Ascending aorta (tissue), 2 donors: ENCODE measurements at places on chromosomes 11 and 22.

DNA sequence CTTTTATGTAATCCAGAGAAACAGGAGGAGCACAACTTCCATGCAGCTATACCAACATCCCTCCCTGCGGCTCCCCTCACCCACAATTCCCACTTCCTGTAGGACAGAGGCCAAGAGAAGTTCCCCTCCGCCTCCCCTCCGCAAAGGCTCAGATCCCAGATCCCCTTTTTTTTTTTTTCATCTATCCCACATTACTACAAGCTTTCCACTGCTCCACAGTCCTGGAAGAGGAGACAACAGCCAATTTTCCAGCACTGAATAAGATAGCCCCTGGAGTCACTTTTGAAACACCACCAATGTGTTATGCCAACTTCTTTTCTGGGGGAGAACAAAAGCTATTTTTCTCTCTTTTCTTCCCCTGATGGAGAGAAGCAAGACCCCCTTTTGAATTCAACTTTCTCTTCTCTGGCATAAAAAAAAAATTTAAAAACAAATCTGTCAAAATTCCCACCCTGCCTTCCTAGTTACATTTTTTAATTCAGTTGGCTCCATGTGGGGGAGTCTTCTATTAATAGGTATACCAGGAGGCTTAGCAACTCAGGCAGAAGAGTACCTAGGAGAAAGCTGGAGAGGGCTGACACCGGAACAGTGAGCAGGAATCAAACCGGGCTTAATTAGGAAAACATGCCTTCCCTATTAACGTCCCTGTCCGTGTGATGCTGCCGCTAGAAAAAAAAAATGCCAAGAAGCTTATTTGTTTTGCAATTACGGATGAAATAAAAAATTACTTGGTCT is 543.4 kb downstream of the BUD13 start:
- no peaks in the 10 kb centered on the region for H3K27me3 ChIP-seq
- H3K4me1 ChIP-seq: no peaks in the 10 kb centered on the region
- H3K27ac ChIP-seq: no peak overlapping the region
- H3K4me3 ChIP-seq: no peak overlapping the region
- H3K36me3 ChIP-seq: no peaks in the 10 kb centered on the region

DNA sequence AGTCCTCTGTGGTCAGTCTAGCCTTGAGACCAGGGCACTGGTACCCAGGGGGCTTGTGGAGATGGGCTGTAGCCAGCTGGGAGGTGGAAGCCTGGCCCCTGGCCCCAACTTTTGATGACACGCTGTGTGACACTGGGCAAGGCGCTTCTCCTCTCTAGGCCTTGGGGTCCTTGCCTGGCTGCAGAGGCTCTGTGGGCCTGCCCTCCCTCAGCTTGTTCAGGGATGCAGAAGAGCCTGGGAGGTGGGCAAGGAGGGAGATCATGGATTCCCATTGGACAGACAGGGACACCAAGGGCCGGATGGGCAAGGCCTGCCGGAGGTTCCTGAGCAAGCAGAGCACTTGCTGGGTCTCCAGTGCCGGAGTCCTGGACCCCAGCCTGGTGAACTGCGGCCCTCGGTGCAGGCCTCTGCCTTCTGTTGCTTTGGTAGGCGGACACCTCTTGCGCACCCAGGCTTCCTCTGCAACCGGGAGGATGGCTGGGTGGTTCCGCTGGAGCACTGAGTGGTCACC is 1.3 kb upstream of the PPP2R5B start:
- H3K27me3 ChIP-seq: no peaks in the 10 kb centered on the region
- H3K36me3 ChIP-seq: no peaks in the 10 kb centered on the region
- DNase-seq: peak; percentile 64
- no peak overlapping the region for H3K4me3 ChIP-seq

DNA sequence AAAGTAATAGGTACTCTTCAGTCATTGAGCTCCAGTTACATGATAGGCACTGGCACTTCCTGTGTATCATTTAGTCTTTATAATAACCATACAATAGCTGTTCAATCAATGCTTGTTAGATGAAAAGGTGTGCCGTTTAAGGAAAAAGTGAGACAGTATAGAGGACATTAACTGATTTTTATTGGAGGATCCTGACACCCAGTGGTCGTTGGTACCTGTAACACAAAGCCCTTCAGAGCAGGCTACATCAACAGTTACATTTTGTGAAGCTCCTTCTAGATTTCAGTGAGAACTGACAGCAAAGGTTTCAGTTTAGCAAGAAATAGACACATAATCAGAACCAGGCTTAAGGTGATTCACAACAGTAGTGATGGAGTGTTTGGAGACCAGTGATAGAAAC is 44.2 kb downstream of the CCDC81 start:
- no peaks in the 10 kb centered on the region for H3K4me1 ChIP-seq
- H3K27ac ChIP-seq: no peak overlapping the region
- H3K36me3 ChIP-seq: peaks cover 2% of the 10 kb centered on the region
- H3K4me3 ChIP-seq: no peak overlapping the region
- no peaks in the 10 kb centered on the region for H3K27me3 ChIP-seq
- DNase-seq: no peak

DNA sequence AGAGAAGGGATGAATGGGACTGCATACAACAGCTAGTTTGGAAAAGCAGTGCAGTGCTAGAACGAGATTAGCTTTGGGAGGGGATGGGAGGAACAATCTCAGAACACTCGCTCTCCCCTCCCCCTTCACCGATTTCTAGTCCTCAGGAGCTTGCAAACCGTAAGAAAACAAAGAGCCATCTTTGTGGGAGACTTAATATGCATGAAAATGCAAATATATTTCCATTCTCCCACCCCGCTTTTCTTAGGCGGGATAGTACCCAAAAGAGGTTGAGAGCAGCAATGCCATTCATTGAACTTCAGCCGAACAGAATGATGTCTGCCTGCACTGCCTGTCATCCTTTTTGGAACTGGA is 1.1 kb downstream of the SPINDOC start:
- no peak for DNase-seq
- peaks cover 15% of the 10 kb centered on the region for H3K4me1 ChIP-seq
- H3K36me3 ChIP-seq: peaks cover 26% of the 10 kb centered on the region
- peak overlapping the region; percentile 95 for H3K4me3 ChIP-seq

- H3K4me1 ChIP-seq: peaks cover 14% of the 10 kb centered on the region
- no peaks in the 10 kb centered on the region for H3K36me3 ChIP-seq
- H3K27me3 ChIP-seq: no peaks in the 10 kb centered on the region
- H3K4me3 ChIP-seq: peak overlapping the region; percentile 18
These were observed 1.3 kb upstream of the CD82 start for GRCh38 chr11:44564166-44564565.

GRCh38 chr11:109788948-109789490 is 304.2 kb upstream of the ZC3H12C start:
- H3K4me1 ChIP-seq: no peaks in the 10 kb centered on the region
- H3K27me3 ChIP-seq: no peaks in the 10 kb centered on the region
- no peaks in the 10 kb centered on the region for H3K36me3 ChIP-seq
- no peak for DNase-seq
- H3K27ac ChIP-seq: no peak overlapping the region

DNA sequence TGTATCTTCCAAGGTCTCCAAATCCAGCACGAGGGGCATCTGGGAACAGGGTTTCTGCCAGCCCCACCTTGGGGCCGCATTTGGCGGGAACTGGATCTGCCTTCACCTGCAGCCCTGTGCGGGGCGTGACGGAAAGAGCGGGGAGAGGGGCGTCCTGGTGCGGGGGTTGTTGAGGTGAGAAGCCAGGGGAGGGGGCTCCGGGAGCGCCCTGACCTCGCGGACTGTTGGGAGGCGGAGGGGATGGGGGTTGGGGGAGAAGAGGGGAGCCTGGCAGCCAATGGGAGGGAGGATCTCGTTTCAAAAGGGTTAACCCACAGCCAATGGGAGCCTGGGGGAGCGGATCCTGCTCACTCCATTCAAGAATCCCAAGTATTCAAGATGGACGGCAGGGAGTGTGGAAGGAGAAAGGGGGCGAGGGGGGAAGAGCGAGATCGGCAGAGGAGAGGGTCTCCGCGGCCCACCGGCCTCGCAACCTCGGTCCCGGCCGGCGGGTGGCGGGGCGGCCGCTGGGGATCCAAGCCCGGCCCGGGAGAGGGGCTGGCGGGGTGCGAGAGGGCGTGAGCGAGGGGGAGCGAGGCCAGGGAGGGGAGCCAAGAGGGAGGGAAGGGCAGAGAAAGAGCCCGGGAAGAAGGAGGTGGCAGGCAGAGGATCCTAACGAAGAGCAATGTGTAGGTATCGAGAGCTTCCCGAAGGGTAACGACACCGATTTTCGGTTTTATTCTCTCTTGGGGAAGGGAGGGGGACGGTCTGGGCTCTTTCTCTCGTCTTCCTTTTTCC is 11.5 kb downstream of the YPEL4 start:
- H3K36me3 ChIP-seq: no peaks in the 10 kb centered on the region
- H3K27ac ChIP-seq: peak overlapping the region; percentile 82
- DNase-seq: no peak
- no peaks in the 10 kb centered on the region for H3K27me3 ChIP-seq
